ENCODE measurements at places on chromosomes 6 and 20. TPM values are rescaled to one million over a fixed set of nuclear protein-coding genes. Genes with fewer than 3 reads are reported as not detected.

Gene UNC5CL
- total RNA-seq, result 41.9 TPM

Gene CCR6
- not detected for total RNA-seq

Gene SMIM13
- 6.6 TPM for total RNA-seq

DNA sequence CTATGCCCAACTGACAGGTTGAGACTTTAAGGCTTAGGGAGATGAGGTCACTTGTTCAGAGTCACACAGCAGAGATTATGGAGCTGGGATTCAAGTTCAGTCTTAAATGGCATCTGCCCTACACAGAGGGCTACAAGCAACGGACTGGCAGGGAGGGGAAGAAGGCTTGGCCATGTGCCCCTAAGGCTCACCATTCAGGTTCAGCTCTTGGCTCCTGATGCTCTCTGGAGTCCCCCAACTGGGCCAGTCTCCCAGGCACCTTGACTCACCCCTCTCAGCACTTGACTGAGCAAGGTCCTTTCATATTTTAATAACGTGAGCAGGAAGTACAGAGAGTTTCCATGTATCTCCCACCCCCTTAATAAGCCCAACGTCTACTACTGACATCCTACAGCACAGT is 71.4 kb upstream of the MAFB start:
- DNase-seq, result no peak
- H3K36me3 ChIP-seq, result no peaks in the 10 kb centered on the region
- no peak overlapping the region for H3K4me3 ChIP-seq

GRCh38 chr6:169527306-169527705 is 174.5 kb downstream of the WDR27 start:
- no peak for DNase-seq
- no peaks in the 10 kb centered on the region for H3K4me1 ChIP-seq
- H3K36me3 ChIP-seq, result no peaks in the 10 kb centered on the region

DNA sequence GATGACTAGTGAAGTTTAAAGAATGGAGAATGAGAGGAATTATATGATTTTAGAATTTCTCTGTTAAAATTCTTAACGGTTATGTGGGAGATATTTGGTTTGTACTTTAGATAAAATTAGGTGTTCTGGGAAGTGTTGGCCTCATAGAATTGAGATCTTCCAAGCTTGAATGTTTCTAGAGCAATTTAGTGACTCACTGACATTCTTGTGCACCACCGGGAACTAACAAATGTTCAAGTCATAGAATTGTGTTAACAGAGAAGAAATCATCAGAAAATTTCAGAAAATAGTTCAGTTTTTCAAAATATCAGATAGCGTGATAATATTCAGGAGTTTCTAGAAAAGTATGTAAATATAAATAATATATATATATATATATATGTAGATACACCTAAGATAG is 67.9 kb upstream of the BMP5 start:
- no peaks in the 10 kb centered on the region for H3K4me1 ChIP-seq
- no peak overlapping the region for H3K4me3 ChIP-seq
- DNase-seq, result no peak
- no peaks in the 10 kb centered on the region for H3K36me3 ChIP-seq

DNA sequence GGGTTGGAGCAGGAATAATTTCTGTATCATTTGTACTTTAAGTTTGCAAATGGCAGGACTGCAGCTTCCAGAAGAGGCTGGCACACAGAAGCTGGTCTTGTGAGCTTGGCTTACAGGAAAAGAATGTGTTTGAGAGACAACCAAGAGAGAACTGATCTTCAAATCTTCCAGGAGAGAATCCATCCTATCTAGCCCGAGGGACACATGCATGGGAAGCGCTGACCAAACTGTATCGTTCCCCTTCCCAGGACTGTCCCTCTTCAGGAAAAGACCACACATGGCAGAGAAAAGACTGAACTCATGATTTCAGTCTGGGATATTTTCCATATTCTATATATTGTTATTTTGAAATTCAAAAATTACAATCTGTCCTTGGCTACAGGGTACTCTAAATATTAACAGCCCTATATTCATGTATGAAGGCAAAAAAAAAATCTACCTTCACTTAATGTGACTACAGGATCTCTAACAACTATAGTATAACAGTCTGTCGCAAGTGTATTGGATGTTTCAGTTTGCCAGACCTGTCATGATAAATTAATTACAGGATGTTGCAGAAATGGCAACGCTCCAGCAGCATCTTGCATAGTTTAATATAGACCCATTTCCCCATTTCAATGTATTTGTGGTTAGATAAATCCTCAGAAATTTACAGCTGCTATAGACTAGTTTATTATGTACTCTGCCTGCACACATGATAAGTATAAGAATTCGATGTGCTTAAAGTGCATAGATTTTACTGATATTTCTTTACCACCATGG is 99.4 kb downstream of the MYB start:
- DNase-seq, result no peak
- H3K4me3 ChIP-seq, result no peak overlapping the region
- no peaks in the 10 kb centered on the region for H3K27me3 ChIP-seq
- H3K4me1 ChIP-seq, result no peaks in the 10 kb centered on the region
- no peak overlapping the region for H3K27ac ChIP-seq

DNA sequence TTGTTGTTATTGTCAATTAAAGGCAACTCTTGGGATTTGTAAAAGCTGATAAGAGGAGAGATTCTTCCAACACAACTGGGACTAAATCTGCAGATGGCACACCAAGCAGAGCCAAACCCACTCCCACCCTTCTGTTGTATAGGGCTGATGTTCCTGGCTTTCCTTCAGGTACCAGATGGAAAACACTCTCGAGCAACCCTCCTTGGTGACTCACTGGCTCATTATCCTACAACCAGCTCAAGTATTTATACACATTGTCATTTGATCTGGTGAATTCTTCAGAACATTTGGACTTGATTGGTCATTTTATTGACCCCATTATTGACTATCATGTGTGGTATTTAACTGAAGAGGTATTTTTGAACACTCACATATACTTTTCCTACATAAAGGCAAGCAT is 190.3 kb upstream of the PCSK2 start:
- no peaks in the 10 kb centered on the region for H3K27me3 ChIP-seq
- no peak overlapping the region for H3K27ac ChIP-seq
- no peak for DNase-seq
- H3K4me1 ChIP-seq, result no peaks in the 10 kb centered on the region
- no peaks in the 10 kb centered on the region for H3K36me3 ChIP-seq

DNA sequence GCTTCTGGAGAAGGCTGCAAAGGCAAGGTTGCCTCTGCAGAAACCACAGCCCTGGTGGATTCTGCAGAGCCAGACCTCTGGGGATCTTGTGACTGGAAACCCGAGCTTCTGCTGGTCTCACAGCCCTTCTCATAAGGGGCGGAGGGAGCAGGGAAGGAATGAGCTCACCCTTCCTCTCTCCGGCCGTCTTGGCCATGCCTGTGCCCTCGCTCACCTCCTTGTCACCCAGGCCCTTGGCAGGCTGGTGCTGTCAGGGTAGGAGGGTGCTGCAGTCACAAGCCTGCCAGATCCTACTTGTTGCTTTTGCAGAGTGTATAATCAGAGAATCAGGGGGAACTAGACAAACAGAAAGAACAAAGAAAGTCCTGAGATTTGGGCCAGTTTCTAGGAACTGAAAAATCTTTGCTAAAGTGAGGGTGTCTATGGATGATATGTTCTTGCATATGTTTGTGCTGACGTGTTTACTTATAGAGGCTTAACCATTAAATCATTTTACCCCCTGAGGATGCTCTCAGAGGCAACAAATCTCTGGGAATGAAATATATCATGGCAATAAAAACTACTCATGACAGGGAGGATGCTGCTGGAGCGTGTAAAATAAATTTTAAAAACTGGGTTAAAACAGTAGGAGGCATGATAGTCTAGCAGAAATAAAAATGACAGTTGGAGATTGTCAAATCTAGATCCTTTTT is 244.9 kb upstream of the SOX4 start:
- H3K4me1 ChIP-seq, result no peaks in the 10 kb centered on the region
- H3K36me3 ChIP-seq, result no peaks in the 10 kb centered on the region
- no peaks in the 10 kb centered on the region for H3K27me3 ChIP-seq
- H3K4me3 ChIP-seq, result no peak overlapping the region
- no peak for DNase-seq
- H3K27ac ChIP-seq, result no peak overlapping the region

GRCh38 chr6:98579079-98579478 is 255.3 kb upstream of the POU3F2 start:
- no peaks in the 10 kb centered on the region for H3K27me3 ChIP-seq
- no peaks in the 10 kb centered on the region for H3K36me3 ChIP-seq
- no peak overlapping the region for H3K27ac ChIP-seq
- no peak overlapping the region for H3K4me3 ChIP-seq
- DNase-seq, result no peak
- H3K4me1 ChIP-seq, result no peaks in the 10 kb centered on the region

GRCh38 chr6:16343593-16343992 is 105.2 kb downstream of the GMPR start:
- DNase-seq, result no peak
- H3K36me3 ChIP-seq, result no peaks in the 10 kb centered on the region
- no peaks in the 10 kb centered on the region for H3K4me1 ChIP-seq
- H3K27ac ChIP-seq, result no peak overlapping the region
- no peak overlapping the region for H3K4me3 ChIP-seq

GRCh38 chr20:31516651-31517050 is 2.4 kb downstream of the HM13 start:
- no peaks in the 10 kb centered on the region for H3K27me3 ChIP-seq
- peaks cover 27% of the 10 kb centered on the region for H3K4me1 ChIP-seq
- no peak for DNase-seq
- peaks cover 5% of the 10 kb centered on the region for H3K36me3 ChIP-seq
- H3K4me3 ChIP-seq, result no peak overlapping the region
- no peak overlapping the region for H3K27ac ChIP-seq

GRCh38 chr6:157023958-157024357 is 246.8 kb downstream of the ARID1B start:
- H3K27ac ChIP-seq, result no peak overlapping the region
- no peaks in the 10 kb centered on the region for H3K27me3 ChIP-seq
- no peaks in the 10 kb centered on the region for H3K36me3 ChIP-seq

DNA sequence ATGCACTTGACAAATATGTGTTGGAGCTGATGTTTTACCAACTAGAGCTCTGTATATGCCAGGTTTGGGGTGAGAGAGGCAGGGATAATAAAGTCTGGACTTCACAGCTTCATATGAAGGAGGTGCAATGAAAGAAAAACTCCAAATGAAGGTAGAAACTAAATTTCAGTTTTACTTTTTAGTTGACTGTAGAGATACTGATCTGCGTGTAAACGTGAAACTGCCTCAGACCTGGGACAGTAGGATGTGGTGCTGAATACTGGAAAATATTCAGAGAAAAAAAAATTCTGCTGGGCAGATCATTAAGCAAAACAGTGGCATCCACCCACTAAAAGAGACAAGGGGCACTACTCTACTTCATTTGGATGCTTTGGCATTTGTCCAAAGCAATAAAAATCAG is 94.5 kb downstream of the BACH2 start:
- no peaks in the 10 kb centered on the region for H3K4me1 ChIP-seq
- no peak for DNase-seq
- H3K4me3 ChIP-seq, result no peak overlapping the region

DNA sequence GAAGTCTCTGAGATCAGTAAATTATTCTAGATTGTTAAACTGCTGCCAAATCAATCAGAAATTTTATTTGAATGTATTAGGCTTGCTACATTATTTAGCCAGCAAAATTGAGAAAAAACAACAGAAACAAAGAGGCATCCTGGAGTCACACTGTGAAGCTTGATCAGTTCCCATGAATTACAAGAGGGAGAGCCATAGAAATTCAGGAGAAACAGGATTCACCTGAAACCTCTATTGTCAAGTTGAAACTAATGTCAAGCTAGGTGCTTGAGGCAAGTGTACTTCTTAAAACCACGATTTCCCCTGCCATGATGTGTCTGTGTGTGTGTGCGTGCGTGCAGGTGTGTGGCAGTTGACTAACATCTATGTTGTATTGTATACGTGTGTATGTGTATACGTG is 439.1 kb upstream of the NOX3 start:
- H3K27ac ChIP-seq, result no peak overlapping the region
- no peaks in the 10 kb centered on the region for H3K27me3 ChIP-seq
- no peak for DNase-seq
- no peaks in the 10 kb centered on the region for H3K4me1 ChIP-seq
- H3K36me3 ChIP-seq, result no peaks in the 10 kb centered on the region
- no peak overlapping the region for H3K4me3 ChIP-seq

DNA sequence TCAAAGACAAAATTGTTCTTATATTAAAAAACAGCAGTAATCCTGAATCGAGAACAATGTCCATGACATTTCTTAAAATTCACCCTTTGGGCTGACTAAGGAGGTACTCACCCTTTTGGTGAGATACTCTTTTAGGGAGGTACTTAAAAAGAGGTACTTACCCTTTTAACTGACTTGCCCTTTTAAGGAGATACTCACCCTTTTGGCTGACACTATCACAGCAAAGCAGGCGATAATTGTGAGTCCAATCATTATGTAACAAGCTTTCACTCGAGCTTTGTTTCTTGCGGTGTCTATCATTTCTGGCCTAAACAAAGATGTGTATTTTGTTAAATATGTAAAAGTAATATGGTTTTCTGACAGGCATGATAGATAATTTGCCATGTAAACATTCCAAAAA is 3.7 kb downstream of the FAM162B start:
- peaks cover 4% of the 10 kb centered on the region for H3K27me3 ChIP-seq
- DNase-seq, result no peak
- no peak overlapping the region for H3K27ac ChIP-seq
- H3K4me1 ChIP-seq, result peaks cover 9% of the 10 kb centered on the region
- H3K4me3 ChIP-seq, result no peak overlapping the region
- no peaks in the 10 kb centered on the region for H3K36me3 ChIP-seq

GRCh38 chr20:55291261-55291660 is 714.1 kb downstream of the CBLN4 start:
- no peaks in the 10 kb centered on the region for H3K27me3 ChIP-seq
- no peak overlapping the region for H3K4me3 ChIP-seq
- no peak overlapping the region for H3K27ac ChIP-seq
- DNase-seq, result no peak
- H3K4me1 ChIP-seq, result no peaks in the 10 kb centered on the region

GRCh38 chr6:150093397-150093796 is 24.5 kb upstream of the ULBP3 start:
- H3K4me3 ChIP-seq, result no peak overlapping the region
- H3K27me3 ChIP-seq, result no peaks in the 10 kb centered on the region
- H3K36me3 ChIP-seq, result no peaks in the 10 kb centered on the region
- no peak for DNase-seq
- no peak overlapping the region for H3K27ac ChIP-seq

- no peak for DNase-seq
- H3K36me3 ChIP-seq, result no peaks in the 10 kb centered on the region
- H3K4me1 ChIP-seq, result no peaks in the 10 kb centered on the region
- H3K4me3 ChIP-seq, result no peak overlapping the region
- no peak overlapping the region for H3K27ac ChIP-seq
These were observed 369.2 kb downstream of the HAO1 start for GRCh38 chr20:7571101-7571500.

All from liver (tissue), 10 donors.